ENCODE measurements at places on chromosomes 1 and 21. TPM values are rescaled to one million over a fixed set of nuclear protein-coding genes. Genes with fewer than 3 reads are reported as not detected.

THEM5 gene
- not detected for total RNA-seq

TDRD10 gene
- not detected for total RNA-seq

JAM2 gene
- total RNA-seq: 1.4 TPM

KIAA1614 gene
- 0.22 TPM for total RNA-seq

KCND3 gene
- not detected for total RNA-seq

ZNF695 gene
- total RNA-seq: 0.44 TPM

KCNT2 gene
- total RNA-seq: not detected

IL10RB gene
- total RNA-seq: 23.4 TPM

DNA sequence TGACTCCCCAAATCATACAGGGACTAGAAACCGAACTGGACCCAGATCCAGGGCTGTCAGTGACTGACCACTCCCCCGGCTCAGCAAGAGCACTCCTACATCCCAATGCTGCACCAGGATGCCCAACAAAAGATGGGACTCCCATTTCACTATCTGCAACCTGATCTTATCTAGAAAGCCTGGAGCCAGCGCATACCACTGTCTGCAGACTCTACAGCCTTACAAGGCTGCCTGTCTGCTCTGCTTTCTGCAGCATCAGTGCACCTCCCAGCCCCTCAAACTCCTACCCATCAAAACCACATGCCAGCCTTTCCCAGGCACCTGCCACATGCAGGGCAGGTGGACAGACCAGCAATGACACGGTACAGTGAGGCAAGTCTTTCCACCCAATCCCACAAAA lies 52.2 kb downstream of the SSBP3 start:
- no peaks in the 10 kb centered on the region for H3K27me3 ChIP-seq
- no peak overlapping the region for H3K27ac ChIP-seq
- no peak overlapping the region for H3K4me3 ChIP-seq

- no peak for DNase-seq
- H3K27me3 ChIP-seq: no peaks in the 10 kb centered on the region
- H3K4me3 ChIP-seq: no peak overlapping the region
- H3K36me3 ChIP-seq: no peaks in the 10 kb centered on the region
These were observed 144.1 kb downstream of the OMA1 start for GRCh38 chr1:58402444-58402843.

GRCh38 chr1:94544706-94545490 lies 3.3 kb upstream of the F3 start:
- H3K4me3 ChIP-seq: no peak overlapping the region
- no peak overlapping the region for H3K27ac ChIP-seq
- no peaks in the 10 kb centered on the region for H3K4me1 ChIP-seq
- H3K27me3 ChIP-seq: no peaks in the 10 kb centered on the region
- no peak for DNase-seq

- no peak overlapping the region for H3K27ac ChIP-seq
- no peaks in the 10 kb centered on the region for H3K36me3 ChIP-seq
These were observed 10.9 kb downstream of the RNF11 start for GRCh38 chr1:51247022-51247421.

DNA sequence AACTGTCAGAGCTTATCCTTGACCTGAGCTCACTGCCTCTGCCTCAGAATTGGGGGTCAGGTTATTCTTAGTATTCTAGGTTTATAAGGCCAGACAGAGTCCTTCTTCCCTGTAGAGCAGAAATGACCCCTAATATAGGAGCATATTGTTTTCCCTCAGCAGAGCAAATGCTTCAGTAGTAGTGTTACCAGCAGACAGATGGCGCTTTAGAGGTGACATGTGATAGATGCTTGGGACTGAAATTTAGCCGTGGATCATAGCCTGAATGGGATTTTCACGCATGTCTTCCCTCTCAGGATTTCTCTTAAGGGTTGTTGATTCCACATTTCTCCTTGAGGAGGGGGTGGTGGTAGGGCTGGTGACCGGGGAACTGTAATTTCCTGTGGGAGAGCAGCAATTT lies 24.5 kb downstream of the ADARB1 start:
- no peak overlapping the region for H3K27ac ChIP-seq
- peaks cover 19% of the 10 kb centered on the region for H3K4me1 ChIP-seq
- H3K36me3 ChIP-seq: no peaks in the 10 kb centered on the region

DNA sequence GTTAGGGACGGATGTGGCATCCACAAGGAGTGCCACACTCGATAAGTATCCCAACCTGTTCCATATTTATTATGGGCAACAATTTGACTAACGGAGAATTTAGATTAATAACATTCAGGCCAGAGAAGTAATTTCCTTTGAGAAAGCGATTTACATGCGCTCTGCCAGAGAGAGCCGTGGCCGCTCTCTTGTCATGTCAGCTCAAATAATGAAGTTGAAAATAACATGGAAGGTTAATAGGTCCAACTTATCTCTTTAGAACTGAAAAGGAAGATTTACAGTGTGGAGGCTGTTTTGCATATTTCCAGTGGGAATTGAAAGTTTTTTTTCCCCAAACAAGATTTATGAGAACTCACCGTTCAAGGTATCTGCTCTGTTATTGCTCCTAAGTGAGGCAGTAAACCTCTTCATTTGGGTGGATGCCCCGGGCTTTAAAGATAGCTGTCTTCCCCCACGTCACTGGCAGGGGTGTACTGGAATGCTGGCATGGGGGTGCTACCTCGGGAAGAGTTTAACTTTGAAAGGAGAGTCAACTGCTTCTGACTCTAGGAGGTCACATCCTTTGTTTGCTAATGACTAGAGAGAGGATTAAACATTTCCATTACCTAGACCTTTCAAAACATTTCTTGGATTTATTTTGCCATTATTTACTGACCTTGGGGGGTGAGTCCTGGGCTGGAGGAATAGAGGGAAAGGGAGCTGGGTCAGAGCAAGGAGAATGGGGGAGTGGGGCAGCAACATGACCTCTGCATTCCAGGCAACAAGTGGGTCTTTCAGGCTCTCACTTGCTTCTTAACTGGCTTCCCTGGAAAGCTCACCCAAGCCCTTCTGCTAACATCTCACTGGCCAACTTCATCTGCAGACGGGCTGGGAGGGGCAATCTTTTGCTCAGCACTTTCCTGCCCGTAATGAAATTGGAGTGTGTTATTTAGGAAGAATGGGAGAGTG lies 204.2 kb downstream of the CAMTA1 start:
- no peaks in the 10 kb centered on the region for H3K36me3 ChIP-seq
- H3K4me3 ChIP-seq: no peak overlapping the region
- H3K27ac ChIP-seq: no peak overlapping the region
- no peak for DNase-seq

GRCh38 chr1:176338877-176339276 lies 124.1 kb upstream of the PAPPA2 start:
- H3K4me3 ChIP-seq: no peak overlapping the region
- no peak overlapping the region for H3K27ac ChIP-seq
- no peaks in the 10 kb centered on the region for H3K4me1 ChIP-seq
- DNase-seq: no peak
- H3K27me3 ChIP-seq: no peaks in the 10 kb centered on the region

GRCh38 chr1:167713330-167714081 lies 8.3 kb upstream of the MPZL1 start:
- peaks cover 11% of the 10 kb centered on the region for H3K4me1 ChIP-seq
- H3K27me3 ChIP-seq: no peaks in the 10 kb centered on the region
- peak; percentile 5 for DNase-seq

DNA sequence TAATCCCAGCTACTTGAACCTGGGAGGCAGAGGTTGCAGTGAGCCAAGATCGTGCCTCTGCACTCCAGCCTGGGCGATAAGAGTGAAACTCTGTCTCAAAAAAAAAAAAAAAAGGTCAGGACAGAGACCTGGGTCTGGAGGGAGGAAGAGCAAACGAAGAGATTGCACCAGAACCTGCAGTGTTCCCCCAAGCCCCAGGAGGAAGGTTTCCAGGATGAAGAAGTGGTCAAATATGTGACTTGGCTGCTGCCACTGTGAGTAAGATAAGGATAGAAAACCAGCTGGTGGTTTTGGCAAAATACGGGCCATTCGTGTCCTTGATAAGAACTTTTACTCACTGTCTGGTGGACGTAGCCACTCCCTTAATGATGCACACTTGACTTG lies 42.2 kb downstream of the CLDN14 start:
- H3K4me1 ChIP-seq: no peaks in the 10 kb centered on the region
- H3K4me3 ChIP-seq: no peak overlapping the region
- no peaks in the 10 kb centered on the region for H3K27me3 ChIP-seq

DNA sequence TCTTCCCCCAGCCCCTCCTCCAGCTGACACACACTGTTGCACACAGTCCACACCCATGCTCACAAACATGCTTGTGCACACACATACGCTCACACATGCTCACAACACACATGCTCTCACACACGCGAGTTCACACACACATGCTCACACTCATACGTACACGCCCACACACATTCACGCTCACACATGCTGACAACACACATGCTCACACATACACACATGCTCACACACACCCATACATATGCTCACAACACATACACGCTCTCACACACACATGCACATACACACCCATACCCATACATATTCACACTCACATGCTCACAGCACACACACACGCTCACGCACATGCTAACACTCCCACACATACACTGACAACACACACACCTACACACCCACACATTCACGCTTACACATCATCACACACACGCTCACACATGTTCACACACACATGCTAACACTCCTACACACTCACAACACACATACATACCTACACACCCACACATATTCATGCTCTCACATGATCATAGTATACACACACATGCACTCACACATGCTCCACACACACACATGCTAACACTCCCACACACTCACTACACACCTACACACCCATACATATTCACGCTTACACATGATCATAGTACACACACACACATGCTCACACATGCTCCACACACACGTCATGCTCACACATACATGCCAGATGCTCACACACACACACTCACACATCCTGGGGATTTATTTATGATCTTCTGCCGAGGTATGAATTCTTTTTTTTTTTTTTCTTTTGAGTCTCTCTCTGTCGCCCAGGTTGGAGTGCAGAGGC lies 10.7 kb downstream of the DRAXIN start:
- no peak for DNase-seq
- H3K4me3 ChIP-seq: no peak overlapping the region
- no peaks in the 10 kb centered on the region for H3K36me3 ChIP-seq
- H3K4me1 ChIP-seq: no peaks in the 10 kb centered on the region
- no peak overlapping the region for H3K27ac ChIP-seq
- no peaks in the 10 kb centered on the region for H3K27me3 ChIP-seq

GRCh38 chr1:150560576-150561253 lies 11.5 kb downstream of the ADAMTSL4 start:
- peaks cover 51% of the 10 kb centered on the region for H3K4me1 ChIP-seq
- peak overlapping the region; percentile 94 for H3K27ac ChIP-seq
- no peaks in the 10 kb centered on the region for H3K27me3 ChIP-seq
- no peaks in the 10 kb centered on the region for H3K36me3 ChIP-seq

GRCh38 chr1:96424877-96425276 lies 296.7 kb upstream of the PTBP2 start:
- H3K36me3 ChIP-seq: no peaks in the 10 kb centered on the region
- H3K27ac ChIP-seq: no peak overlapping the region
- H3K27me3 ChIP-seq: no peaks in the 10 kb centered on the region
- no peak overlapping the region for H3K4me3 ChIP-seq
- no peak for DNase-seq
- no peaks in the 10 kb centered on the region for H3K4me1 ChIP-seq

DNA sequence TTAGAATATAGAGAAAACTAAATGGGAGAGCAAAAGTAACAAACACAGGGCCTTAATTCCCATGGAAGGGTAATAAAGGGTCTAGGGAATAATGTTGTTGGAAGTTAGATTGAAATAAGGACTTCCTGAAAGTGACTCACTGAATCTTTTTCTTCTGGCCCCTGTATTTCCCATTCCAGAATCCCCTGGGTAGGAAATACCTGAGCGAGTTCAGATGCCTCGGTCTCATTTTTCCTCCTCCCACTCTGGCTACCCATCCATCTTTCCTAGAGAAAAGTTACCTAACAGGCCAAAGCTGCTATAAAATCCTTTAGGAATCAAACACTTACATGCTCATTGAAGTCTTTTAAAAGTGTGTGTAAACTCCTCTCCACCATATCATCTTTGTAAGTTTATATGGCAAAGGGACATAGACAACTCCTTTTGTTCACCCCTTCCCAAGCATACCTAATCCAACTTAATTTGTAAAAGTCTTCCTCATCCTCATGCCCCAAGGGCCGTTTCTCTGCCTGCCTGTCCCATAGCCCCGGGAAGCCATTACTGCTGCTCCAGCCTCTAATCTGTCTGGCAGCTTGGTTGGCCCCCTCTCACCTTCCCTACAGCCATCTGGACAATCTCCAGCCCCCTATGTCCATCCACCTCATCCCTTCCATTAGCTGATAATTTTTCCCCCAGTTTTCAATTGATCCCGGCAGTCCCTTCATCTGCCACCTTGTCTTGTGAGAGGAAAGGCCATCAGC lies 3.3 kb upstream of the MEF2D start:
- H3K4me1 ChIP-seq: peaks cover 69% of the 10 kb centered on the region
- H3K27me3 ChIP-seq: no peaks in the 10 kb centered on the region
- DNase-seq: no peak
- no peaks in the 10 kb centered on the region for H3K36me3 ChIP-seq
- peak overlapping the region; percentile 55 for H3K4me3 ChIP-seq
- peak overlapping the region; percentile 89 for H3K27ac ChIP-seq

GRCh38 chr1:165492845-165493373 lies 48.0 kb upstream of the RXRG start:
- no peak for DNase-seq
- H3K27ac ChIP-seq: no peak overlapping the region
- H3K27me3 ChIP-seq: no peaks in the 10 kb centered on the region
- no peaks in the 10 kb centered on the region for H3K36me3 ChIP-seq
- H3K4me3 ChIP-seq: no peak overlapping the region
- no peaks in the 10 kb centered on the region for H3K4me1 ChIP-seq

DNA sequence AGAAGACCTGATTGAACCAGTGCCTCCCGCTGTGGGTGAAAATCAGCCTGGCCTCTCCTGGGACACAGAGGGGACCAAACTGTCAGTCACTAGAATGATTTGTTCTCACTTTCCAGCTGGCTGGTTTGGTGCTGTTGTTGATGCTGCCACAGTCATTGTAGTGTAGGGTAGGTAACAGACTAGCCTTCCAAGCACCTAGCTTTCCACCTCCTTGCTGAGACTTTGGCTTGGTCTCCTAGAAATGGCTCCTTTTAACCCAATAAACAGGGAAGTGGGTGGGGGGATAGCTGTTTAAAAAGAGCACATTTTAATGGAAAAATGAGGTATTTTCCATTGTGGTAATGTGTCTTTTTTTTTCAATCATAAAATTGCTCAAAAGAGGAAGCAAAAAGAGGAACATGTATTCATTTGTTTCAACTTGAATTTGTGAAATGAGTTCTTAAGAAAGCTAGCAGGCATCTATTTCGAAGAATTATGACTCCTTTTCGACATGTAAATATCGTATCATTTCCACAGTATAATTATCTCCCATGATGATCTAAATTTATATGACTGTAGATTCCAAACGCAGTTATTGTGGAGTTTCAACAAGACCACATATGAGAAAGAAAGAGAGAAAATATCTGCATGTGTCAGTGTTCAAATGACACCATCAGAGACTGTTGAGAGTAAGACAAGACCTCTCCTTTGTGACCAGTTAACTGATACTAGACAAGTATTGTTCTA lies 190.1 kb downstream of the HLX start:
- no peak overlapping the region for H3K4me3 ChIP-seq
- no peaks in the 10 kb centered on the region for H3K36me3 ChIP-seq
- H3K4me1 ChIP-seq: no peaks in the 10 kb centered on the region
- DNase-seq: no peak
- H3K27ac ChIP-seq: no peak overlapping the region
- no peaks in the 10 kb centered on the region for H3K27me3 ChIP-seq

- no peak for DNase-seq
- no peak overlapping the region for H3K27ac ChIP-seq
- H3K4me1 ChIP-seq: peaks cover 14% of the 10 kb centered on the region
- no peak overlapping the region for H3K4me3 ChIP-seq
These were observed 104.3 kb upstream of the KRTAP19-8 start for GRCh38 chr21:31142600-31142999.

Measured in CD8-positive, alpha-beta memory T cell (primary cell).